ENCODE measurements at places on chromosomes 2 and 18.

GRCh38 chr2:84121-84520 lies 37.8 kb upstream of the FAM110C start:
- no peak for DNase-seq
- no peaks in the 10 kb centered on the region for H3K36me3 ChIP-seq
- H3K4me1 ChIP-seq: no peaks in the 10 kb centered on the region
- H3K27me3 ChIP-seq: no peaks in the 10 kb centered on the region
- no peak overlapping the region for H3K27ac ChIP-seq
- H3K4me3 ChIP-seq: no peak overlapping the region

- H3K27ac ChIP-seq: no peak overlapping the region
- H3K4me3 ChIP-seq: no peak overlapping the region
- no peak for DNase-seq
- no peaks in the 10 kb centered on the region for H3K36me3 ChIP-seq
These were observed 342.1 kb downstream of the DYSF start for GRCh38 chr2:71795486-71795885.

DNA sequence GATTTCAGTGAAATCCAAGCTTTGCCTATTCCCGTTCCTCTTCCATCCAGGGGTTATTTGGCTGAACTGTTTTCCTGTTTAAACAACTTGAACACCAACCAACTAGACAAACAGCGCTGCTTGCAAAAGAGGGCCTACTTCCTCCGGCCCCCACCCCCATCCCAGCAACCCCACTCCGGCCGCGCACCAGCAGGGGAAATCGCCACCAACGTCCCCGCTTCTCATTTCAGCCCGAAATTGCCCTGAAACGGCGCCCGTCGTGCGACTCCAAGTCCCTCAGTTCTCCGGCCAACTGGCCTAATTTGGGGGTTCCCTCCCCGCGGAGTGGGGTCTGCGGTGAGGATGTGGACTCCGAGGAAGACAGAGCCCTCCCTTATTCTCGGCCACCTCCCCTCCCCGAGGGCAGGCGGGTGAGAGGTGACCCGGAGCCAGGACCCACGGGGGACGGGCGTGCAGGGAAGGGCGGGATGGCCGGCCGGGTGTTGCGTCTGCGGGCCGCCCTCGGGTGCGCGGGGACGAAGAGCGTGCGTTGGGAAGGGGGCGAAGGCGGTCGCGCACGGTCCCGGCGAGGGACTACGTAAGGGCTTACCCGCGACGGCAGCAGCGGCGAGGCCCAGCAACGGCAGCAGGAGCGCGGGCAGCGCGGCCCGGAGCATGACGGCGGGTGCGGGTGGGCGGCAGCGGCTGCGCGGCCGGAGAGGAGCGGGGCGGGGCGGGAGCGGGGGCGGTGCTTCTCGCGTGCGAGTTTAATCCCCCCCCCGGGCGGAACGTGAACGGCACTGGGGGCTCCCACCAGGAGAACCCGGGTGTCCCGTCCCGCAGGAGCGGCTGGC lies at the start of gene CD302:
Gene CD302 (minus strand): TSS at position 666 of the 833 bp plus-strand sequence. CDS start 10 bp downstream, at position 656.
- no peaks in the 10 kb centered on the region for H3K4me1 ChIP-seq
- DNase-seq: peak; percentile 50
- H3K36me3 ChIP-seq: no peaks in the 10 kb centered on the region
- H3K27ac ChIP-seq: peak within 1 kb of the TSS; percentile 56
- no peaks in the 10 kb centered on the region for H3K27me3 ChIP-seq

DNA sequence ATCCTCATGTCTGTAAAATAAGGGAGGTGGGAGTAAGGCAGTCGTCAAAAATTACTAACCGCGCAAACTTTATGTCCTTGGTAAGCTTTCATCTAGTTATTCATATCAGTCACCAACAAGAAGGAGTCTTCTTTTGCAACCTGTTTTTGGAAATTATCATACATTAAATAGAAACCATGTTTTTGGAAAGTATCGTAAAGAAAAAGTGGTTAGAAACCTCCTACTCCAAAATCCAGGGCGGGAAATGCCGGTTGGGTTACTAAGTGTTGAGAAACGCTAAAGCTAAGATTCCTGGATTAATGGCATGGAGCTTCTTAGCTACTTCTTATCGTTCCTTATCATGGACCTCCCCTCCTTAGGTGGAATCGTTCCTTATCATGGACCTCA lies 778 bp downstream of the BBS5 start:
- H3K27ac ChIP-seq: peak overlapping the region; percentile 71
- H3K4me3 ChIP-seq: peak overlapping the region; percentile 70
- H3K4me1 ChIP-seq: peaks cover 13% of the 10 kb centered on the region
- DNase-seq: no peak

DNA sequence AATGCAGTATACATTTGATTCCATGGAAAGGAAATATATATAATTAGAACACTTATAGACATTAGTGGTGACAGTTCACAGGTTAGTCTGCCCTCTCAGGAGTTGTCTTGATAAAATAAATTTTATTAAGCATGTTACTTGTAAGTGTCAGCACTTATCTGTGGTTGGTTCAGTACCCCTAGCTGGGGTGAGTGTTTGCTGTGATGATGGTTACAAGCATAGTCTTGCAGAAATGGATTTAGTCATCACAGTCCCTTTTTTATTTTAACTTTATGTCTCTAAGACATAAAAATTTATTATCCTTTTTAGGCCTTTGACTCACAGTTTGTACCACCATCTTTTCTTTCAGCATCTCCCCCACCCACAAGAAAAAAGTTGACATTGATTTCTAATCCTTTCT lies 52.1 kb downstream of the NCK2 start:
- no peaks in the 10 kb centered on the region for H3K36me3 ChIP-seq

DNA sequence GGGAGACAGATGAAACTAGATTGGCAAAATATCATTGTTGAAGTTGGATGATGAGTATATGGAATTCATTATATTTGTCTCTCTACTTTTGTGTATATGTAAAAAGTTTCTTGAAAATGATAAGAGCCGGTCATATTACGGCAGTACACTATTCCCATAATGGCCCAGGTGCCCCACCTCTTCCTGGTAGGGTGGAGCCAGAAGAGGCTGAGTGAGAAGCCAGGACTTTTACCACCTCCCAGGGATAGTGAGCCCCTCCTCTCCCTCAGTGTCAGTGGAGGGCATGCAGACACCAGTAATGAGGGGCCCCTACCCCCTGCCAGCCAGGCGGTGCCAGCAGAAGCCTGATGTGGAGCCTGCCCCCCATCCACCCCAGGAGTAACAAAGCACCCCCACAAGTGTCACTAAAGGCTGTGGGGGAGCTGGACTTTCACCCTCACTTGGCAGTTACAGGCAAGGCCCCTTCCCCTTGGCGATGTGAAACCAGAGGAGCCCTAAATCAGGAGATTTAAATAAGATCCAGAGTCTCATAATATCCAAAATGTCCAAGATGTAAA lies 198.9 kb upstream of the RBBP8 start:
- no peaks in the 10 kb centered on the region for H3K27me3 ChIP-seq
- H3K36me3 ChIP-seq: no peaks in the 10 kb centered on the region
- no peaks in the 10 kb centered on the region for H3K4me1 ChIP-seq
- H3K27ac ChIP-seq: no peak overlapping the region
- no peak overlapping the region for H3K4me3 ChIP-seq

DNA sequence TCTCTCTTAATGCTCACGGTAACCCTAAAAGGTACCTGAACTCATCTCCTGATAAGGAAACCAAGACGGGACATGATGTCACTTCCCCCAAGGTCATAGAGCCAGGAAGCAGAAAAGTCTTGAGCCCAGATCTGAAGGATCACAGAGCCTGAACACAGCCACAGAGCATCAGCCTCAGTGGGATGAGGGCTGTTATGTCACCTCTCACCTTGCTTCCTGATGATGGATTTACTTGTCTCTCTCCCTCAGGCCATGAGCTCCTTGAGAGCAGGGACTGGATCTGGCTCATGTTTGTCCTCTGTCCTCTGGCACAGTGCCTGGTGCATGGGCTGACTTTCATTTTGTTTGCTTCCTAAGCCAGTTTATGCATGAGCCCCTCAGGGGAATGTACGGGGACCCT lies 54.2 kb downstream of the SERTAD2 start:
- no peaks in the 10 kb centered on the region for H3K27me3 ChIP-seq
- no peak for DNase-seq
- H3K4me1 ChIP-seq: no peaks in the 10 kb centered on the region
- H3K27ac ChIP-seq: no peak overlapping the region

- no peak for DNase-seq
- no peaks in the 10 kb centered on the region for H3K36me3 ChIP-seq
- no peaks in the 10 kb centered on the region for H3K4me1 ChIP-seq
- H3K27me3 ChIP-seq: peaks cover 2% of the 10 kb centered on the region
- no peak overlapping the region for H3K27ac ChIP-seq
- H3K4me3 ChIP-seq: no peak overlapping the region
These were observed 169.5 kb upstream of the COPS8 start for GRCh38 chr2:236916181-236916580.

- H3K4me3 ChIP-seq: no peak overlapping the region
- H3K4me1 ChIP-seq: peaks cover 10% of the 10 kb centered on the region
- DNase-seq: no peak
- H3K27ac ChIP-seq: no peak overlapping the region
- H3K27me3 ChIP-seq: no peaks in the 10 kb centered on the region
These were observed 72.3 kb downstream of the SPTBN1 start for GRCh38 chr2:54528311-54528955.

DNA sequence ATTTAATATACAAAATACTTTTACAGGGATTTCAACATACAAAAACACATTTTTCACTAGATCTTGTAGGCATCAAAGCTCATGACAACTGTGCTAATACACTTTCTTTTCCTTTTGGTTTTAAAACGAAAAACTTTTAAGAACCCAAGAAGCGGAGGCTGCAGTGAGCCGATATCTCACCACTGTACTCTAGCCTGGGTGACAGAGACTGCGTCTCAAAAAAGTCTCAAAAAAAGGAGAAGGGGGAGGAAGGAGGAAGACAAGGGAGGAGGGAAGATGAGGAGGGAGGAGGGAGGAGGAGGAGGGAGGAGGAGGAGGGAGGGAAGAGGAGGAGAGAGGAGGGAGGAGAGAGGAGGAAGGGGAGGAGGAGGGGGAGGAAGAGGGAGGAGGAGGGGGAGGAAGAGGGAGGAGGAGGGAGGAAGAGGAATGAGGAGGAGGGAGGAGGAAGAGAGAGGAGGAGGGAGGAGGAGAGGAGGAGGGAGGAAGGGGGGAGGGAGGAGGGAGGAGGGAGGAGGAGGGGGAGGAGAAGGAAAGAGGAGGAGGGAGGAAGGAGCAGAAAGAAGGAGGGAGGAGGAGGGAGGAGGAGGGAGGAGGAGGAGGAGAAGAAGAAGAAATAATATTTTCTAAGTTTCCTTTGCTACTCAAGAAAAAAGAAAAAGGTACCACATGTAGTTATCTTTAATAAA lies 13.8 kb downstream of the ROCK2 start:
- no peaks in the 10 kb centered on the region for H3K36me3 ChIP-seq
- no peak overlapping the region for H3K4me3 ChIP-seq
- H3K27ac ChIP-seq: peak overlapping the region; percentile 65

DNA sequence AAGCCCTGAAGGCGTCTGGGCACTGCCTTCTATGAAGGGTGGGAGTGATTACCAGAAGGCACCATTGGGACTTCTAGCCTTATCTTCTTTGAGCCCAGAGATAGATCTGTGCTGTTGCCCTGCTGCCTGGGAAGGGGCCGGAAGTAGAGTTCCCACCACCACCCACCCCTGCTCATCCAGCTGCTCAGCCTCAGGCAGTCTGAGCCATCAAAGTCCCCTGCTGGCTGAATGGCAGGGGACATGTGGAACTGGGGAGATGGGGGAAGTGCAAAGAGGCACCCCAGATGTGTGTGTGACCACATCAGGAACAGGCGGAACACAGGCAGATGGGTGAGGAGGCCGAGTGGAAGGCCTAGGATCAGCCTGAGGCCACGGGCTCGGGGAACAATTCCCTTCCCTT lies 3.3 kb upstream of the WNT10A start:
- H3K27ac ChIP-seq: no peak overlapping the region
- peaks cover 75% of the 10 kb centered on the region for H3K27me3 ChIP-seq
- no peak overlapping the region for H3K4me3 ChIP-seq
- no peaks in the 10 kb centered on the region for H3K4me1 ChIP-seq

DNA sequence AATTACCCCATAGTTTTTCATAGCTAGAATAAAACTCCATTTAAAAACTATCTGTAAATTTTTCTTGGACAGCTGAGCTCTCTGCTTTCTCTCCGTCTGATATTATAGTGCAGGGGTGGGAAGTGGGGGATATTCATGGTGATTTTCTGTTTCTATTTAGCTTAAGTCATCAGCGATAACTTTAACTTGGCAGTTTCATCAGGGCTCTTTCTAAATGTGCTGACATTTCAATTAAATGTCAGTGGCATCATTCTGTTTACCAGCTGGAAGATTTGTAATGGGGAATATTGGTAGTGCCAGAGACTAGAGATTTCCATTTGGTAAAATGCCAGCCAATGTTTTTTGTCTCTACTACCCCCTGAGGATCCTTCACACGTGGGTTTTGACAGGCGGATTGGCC lies 53.5 kb upstream of the CAPN13 start:
- no peak overlapping the region for H3K27ac ChIP-seq
- no peak overlapping the region for H3K4me3 ChIP-seq
- DNase-seq: no peak
- no peaks in the 10 kb centered on the region for H3K36me3 ChIP-seq
- no peaks in the 10 kb centered on the region for H3K27me3 ChIP-seq

- peaks cover 34% of the 10 kb centered on the region for H3K4me1 ChIP-seq
- no peak overlapping the region for H3K27ac ChIP-seq
- H3K27me3 ChIP-seq: no peaks in the 10 kb centered on the region
- DNase-seq: no peak
These were observed 56.3 kb downstream of the ZAP70 start for GRCh38 chr2:97769711-97770110.

- H3K4me1 ChIP-seq: peaks cover 3% of the 10 kb centered on the region
- no peaks in the 10 kb centered on the region for H3K27me3 ChIP-seq
- H3K36me3 ChIP-seq: no peaks in the 10 kb centered on the region
- peak overlapping the region; percentile 59 for H3K27ac ChIP-seq
- no peak for DNase-seq
These were observed 267.8 kb upstream of the EPAS1 start for GRCh38 chr2:46029332-46029811.

- no peak overlapping the region for H3K4me3 ChIP-seq
- no peaks in the 10 kb centered on the region for H3K36me3 ChIP-seq
- no peaks in the 10 kb centered on the region for H3K27me3 ChIP-seq
- H3K4me1 ChIP-seq: peaks cover 42% of the 10 kb centered on the region
These were observed 59.2 kb downstream of the IL1R2 start for GRCh38 chr2:102050854-102051391.

DNA sequence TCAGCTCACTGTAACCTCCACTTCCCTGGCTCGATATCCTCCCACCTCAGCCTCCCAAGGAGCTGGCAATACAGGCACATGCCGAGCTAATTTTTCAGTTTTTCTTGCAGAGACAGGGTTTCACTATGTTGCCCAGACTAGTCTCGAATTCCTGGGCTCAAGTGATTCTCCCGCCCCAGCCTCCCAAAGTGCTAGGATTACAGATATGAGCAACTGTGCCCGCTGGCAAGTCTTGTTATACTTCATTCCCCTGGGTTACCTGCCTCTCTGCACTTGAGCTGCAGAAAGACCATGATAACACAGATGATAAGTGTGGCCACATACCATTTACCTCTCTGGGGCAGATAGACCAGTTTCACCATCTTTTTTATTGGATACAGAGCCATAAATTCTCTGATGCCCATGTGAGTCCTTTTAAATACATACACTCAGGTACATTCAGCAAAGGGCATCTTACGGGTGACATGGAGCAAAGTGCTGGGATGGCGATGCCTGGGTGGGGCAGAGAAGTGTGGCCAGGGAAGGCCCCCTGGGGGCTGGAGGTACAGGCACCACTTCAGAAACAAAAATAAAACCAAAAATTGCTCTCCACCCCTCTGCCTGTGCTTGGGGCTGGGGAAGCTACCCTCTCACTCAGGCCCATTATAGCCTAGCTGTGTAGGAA lies 20.4 kb downstream of the CCT7 start:
- no peaks in the 10 kb centered on the region for H3K27me3 ChIP-seq
- no peak for DNase-seq
- H3K4me3 ChIP-seq: no peak overlapping the region
- H3K36me3 ChIP-seq: peaks cover 54% of the 10 kb centered on the region
